NCI-H226 (cell line): ENCODE measurements at places on chromosomes 13 and 19.

- DNase-seq: no peak
Observed at GRCh38 chr13:101624981-101625380, 172.5 kb downstream of the ITGBL1 start.

- no peak for DNase-seq
Observed at GRCh38 chr19:43623889-43624670, 4.7 kb upstream of the ZNF428 start.

- DNase-seq: no peak
Observed at GRCh38 chr13:49655906-49656305, 27.6 kb downstream of the ARL11 start.

DNA sequence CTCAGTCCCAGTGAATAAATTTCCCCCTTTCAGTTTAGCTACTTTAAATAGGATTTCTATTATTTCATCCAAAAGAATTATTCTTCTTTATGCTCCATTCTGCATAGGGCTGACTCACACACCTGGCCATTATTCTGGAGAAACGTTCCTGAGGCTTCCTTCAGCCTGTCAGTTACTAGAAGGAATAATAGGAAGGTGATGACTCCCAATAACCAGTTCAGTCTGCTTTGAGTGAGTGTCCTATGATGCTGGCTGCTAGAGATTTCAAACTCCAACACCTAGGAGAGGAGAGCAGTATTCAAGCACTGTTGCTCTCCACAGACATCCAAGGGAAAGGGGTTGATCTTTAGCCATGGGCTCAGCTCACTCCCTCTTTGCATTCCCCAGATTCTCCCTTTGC is 117.8 kb downstream of the KCTD12 start:
- no peak for DNase-seq

GRCh38 chr19:29795461-29796172 is 16.2 kb upstream of the CCNE1 start:
- no peak for DNase-seq
